Urothelium cell line (cell line): ENCODE measurements at places on chromosomes 11 and 22.
A peak's percentile ranks its signal among the peaks of the same experiment; 100 is the strongest.

- no peak for DNase-seq
Observed at GRCh38 chr22:49966774-49967705, 6.5 kb downstream of the PIM3 start.

DNA sequence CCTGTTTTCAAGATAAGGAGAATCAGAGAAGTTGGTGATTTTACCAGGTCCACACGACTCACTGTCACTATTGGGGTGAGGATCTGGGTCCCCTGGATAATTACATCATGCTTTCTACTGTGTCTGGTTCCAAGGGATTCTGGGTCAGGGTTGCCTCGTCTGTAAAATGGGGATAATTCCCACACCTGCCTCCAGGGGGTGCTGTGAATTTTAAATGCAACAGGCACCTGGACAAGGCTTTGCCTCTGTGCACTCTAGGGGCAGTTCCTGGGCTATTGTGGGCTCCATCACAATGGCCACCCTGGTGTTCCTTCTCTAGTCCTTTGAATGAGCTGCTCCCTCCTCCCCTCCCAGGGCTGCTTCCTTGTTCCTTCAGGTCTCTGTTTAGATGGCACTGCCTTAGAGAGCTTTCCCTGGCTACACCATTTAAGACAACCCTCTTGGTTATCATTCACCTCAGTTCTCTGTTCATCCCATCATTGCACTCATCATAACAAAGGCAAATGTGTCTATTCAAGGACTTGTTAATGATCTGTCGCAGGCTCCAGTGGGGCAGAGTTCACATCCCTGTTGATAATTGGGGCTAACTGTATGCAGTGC lies 178.6 kb downstream of the MIAT start:
- DNase-seq = peak; percentile 88

GRCh38 chr11:88280673-88281316 lies 56.7 kb downstream of the CTSC start:
- no peak for DNase-seq

DNA sequence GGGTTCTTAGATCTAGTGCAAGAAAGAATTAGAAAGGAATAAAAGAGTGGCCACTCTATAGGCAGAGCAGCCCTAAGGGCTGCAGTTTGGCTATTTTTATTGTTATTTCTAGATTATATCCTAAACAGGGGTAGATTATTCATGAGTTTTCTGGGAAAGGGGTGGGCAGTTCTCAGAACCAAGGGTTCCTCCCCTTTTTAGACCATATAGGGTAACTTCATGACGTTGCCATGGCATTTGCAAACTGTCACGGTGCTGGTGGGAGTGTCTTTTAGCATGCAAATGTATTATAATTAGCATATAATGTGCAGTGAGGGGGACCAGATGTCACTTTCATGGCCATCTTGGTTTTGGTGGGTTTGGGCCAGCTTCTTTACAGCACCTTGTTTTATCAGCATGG lies 44.6 kb downstream of the METTL15 start:
- DNase-seq = no peak

GRCh38 chr11:36509201-36509639 lies 852 bp downstream of the TRAF6 start:
- DNase-seq = no peak

DNA sequence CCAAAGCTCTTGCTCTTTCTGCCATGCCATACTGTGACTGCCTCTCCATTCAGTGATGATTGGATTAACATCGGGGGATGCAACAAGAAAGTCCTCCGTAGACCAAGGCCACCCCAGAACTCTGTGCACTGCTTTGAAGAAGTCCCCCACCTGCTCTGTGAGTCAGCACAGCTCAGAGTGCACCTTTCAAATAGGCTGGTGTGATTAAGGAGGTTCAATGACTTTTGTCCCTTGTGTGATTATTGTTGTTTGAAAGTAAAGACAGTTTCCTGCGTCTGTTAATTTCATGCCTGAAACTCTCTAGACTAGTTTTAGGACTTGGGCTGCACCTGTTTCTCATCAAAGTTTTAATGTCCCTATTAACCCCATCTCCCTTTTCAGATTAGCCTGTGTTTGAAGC lies 33.0 kb upstream of the DBX1 start:
- no peak for DNase-seq

- DNase-seq = no peak
Observed at GRCh38 chr11:57397394-57397990, 7.0 kb upstream of the PRG2 start.

GRCh38 chr22:43433451-43434274 lies 21.8 kb downstream of the MPPED1 start:
- no peak for DNase-seq

DNA sequence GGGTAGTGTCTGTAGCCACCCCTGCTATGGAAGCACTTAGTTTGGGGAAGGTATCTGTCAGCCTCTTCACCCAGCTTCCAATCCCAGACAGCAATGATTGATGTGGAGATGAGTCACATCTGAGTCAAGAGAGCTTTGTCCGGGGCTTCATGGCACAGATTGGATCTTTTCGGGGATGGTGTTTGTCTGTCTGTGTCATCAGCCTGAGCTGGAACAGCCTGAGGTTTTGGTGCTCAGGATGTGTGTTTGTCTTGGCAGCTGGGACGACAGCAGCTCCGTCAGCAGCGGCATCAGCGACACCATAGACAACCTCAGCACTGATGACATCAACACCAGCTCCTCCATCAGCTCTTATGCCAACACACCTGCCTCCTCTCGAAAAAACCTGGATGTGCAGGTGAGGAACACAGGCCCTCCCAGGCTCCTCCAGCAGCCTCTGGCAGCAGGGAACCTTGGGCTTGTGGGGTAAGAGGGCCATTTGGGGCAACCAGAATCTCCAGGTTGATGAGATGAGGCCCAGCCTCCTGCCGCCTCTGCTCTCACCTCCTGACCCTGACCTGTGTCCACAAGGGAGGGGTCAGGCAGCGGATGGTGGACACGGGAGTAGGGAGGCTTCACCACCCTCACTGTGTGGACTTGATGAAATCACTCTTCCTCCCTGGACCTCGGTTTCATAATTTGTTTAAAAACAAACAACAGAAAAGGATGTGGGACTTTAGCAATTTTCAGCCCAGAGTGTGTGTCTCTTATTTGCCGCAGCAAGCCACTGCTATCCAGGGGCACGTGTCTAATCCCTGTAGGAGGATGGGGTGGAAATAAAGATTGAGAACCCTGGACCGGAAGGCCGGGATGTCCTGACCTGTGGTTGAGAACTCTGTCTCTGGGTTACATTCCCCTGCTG lies 124.3 kb downstream of the DBX1 start:
- peak; percentile 86 for DNase-seq

DNA sequence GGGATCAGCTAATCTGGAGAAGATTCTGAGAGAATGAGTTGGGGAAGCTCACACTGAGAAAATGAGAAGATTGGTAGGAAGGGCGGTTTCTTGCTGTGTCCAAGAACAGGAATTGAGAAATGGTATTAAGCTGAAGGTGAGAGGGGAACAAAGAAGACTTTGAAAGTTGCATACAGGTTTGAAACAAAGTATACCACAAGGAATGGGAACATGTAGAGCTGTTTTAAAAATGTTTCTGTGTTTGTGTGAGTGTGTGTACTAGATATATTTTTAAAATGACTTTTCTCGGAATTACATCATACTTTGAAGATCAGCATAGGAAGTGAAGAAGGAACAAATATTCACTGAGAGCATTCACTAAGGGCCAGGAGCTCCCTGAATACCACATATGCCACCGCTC lies 24.4 kb upstream of the IZUMO1R start:
- no peak for DNase-seq

GRCh38 chr11:91164452-91164822 lies 941.6 kb upstream of the CHORDC1 start:
- no peak for DNase-seq

- no peak for DNase-seq
Observed at GRCh38 chr11:13666708-13667107, 1.8 kb upstream of the FAR1 start.

DNA sequence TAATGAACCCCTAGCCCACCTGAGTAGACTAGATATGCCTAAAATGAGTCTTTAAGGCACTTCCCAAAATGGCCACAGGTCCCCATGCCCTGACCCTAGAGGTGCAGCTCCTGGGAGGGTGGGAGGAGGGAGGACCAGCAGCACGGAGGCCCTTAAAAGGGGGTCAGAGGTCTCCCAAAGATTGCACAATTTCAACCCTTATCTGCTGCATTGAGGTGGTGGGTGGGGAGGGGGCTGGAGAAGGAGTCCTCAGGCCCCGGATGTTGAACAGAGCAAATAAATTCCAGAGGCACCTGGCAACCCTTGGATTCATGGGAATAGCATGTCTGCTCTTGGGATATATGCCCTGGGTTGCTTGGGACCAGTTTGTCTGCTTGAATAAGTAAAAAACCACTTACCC lies 57.6 kb downstream of the NAV2 start:
- DNase-seq = no peak

- DNase-seq = peak; percentile 82
Observed at GRCh38 chr22:37545703-37546436, 14.4 kb upstream of the CDC42EP1 start.

- DNase-seq = no peak
Observed at GRCh38 chr11:101363706-101364275, 220.0 kb downstream of the TRPC6 start.

DNA sequence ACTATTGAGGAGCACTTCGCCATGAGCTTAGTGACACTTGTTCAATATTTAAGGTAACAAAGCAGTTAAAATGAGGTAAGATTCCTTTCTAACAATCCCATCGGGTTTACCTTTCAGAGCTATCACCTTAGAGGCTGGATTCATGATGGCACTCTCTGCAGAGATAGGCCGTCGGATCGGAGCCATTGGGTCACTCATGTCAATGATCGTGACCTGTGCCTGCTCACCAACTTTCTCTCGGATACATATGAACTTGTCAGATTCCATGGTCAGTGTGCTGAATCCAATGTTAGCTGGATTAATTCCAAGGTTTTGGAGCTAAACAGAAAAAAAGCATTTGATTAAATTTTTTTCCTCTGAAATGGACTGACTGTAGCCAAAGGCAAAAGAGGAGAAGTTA lies 16.0 kb downstream of the CLTCL1 start:
- DNase-seq = no peak

GRCh38 chr22:29722587-29722986 lies 2.8 kb downstream of the CABP7 start:
- DNase-seq = peak; percentile 73

DNA sequence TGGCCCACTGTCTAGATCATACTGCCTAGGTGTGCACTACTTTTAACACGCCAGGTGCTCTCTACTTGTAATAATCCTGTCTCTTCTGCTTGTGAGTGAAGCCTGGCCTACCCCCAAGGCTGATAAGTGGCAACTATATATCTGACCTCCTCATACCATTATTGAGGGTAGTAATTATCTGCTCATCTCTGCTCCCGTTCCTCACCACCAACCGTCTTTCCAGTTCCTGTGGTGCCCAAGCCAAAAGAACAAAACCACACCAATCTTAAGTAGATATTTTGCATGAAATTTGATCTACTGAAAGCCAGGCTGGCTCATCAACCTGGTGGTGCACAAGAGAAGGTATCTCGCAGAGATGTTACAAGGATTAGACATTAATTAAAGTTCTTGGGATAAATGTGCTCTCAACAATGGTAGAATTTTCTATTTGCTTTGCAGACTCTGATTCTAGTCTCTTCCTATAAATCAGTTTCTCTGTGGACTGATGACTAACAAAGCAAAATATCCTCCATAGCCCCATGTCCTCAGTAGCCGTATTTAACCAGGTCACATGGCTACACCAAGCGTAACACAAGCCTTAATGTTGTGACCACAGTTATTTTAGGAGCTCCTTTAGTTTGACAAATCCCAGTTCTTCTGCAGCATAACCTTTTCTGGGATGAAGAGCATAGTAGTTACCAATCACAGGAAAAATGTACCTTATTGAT lies 267.2 kb downstream of the NTM start:
- DNase-seq = no peak

DNA sequence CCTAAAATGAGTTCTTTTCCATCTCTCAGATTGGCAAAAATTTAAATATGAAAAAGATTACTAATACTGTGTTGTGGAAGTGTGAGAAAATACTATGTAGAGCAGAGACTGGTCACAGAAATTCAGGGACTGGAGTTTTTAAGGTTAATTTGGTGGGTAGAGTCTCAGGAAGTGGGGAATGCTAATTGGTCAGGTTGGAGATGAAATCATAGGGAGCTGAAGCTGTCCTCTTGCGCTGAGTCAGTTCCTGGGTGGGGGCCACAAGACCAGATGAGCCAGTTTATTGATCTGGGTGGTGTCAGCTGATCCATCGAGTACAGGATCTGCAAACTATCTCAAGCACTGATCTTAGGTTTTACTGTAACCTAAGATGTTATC lies 29.4 kb upstream of the TMEM86A start:
- DNase-seq = no peak

GRCh38 chr11:35826949-35827348 lies 116.9 kb upstream of the LDLRAD3 start:
- DNase-seq = no peak

- DNase-seq = no peak
Observed at GRCh38 chr11:104858882-104859775, 39.1 kb downstream of the CASP12 start.

DNA sequence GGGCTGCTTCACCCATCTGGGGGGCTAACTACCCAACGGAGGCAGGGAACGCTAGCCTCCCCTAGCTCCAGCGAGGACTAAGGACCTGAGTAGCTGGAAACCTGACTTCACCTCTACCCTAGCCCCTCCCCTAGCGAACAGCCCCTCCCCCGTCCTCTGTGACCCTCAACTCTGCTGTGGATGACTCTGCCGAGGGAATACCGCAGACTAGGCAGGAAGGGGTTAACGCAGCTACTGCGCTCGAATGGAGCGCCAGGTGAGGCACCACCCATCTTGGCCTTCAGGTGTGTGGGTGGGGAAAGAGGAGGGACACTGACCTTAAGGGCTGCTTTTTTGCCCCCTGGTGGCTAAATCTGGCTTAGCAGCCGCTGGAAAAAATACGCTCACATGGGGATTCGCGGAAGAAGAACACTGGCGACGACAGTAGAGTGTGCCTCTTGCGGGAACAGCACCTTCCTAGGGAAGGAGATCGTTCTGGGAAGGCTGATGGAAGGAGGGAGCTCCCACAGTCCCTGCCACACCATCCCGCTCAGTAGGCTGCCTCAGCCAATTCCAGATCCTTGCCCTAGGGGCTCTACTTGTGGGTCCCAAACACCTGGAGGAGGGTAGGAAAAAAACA lies 4.5 kb upstream of the BCL9L start:
- DNase-seq = peak; percentile 71

- no peak for DNase-seq
Observed at GRCh38 chr11:57742087-57742452, 779 bp downstream of the SELENOH start.

- no peak for DNase-seq
Observed at GRCh38 chr11:10646005-10646404, 47.5 kb downstream of the IRAG1 start.

- DNase-seq = no peak
Observed at GRCh38 chr11:15286465-15286864, 171.7 kb downstream of the INSC start.

- DNase-seq = no peak
Observed at GRCh38 chr11:62012451-62012831, 45.0 kb upstream of the FTH1 start.
